GM12892 (cell line): ENCODE measurements at places on chromosomes 4 and X.
A peak's percentile ranks its signal among the peaks of the same experiment; 100 is the strongest.

DNA sequence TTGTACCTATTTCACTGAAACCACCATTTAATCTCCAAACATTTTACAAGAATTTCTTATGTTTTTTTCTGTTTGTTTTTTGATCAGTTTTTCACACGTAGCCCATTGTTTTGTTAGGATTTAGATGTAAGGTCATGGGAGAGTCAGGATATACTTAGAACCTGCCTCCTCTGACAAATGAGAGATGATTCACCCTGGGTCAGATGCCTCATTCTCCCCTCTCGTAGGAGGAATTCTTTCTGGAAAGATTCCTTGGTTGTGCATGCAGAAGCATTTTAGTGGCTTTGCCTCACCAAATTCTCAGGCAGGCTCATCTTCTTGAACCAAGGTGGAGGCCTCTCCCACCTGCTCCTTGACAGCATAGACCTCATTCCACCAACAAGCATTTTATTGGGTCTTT lies 599.3 kb downstream of the SPRY1 start:
- DNase-seq, result no peak

DNA sequence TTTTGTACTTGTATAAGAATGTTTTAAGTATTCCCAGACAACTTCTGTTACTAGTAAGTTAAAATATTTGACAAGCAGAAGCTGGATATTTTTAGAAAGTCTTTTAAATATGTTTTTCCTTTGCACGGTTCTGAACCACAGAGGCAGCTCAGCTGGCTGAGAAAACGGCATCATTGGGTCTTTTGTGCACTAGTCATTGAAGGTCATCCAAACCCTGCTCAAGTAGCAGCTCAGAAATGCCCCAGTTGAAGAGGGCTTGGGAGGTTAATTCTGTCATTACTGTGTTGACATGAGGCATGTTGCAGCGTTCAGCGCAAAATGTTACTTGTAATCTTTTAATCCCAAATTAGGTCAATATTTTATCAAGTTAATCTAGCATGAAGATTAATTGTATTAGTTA lies 383.7 kb upstream of the FAM241A start:
- DNase-seq, result no peak

DNA sequence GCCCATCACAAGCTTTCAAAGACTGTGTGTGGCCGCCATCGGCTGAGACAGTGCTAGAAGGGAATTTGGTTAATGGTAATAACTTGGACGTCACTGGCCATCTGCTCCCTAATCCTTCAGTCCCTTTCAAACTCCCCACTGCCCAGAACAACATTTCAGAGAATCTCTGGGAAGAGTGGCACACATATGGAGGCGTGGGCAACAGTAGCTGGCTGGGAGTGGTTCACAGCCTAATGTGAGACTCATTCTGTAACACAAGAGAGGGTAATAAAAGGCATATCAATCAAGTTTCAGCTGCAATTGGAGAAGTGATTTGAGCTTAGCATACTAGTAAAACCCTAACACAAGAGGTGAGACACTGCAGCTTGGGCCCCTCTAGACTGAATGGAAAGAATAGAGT lies 15.4 kb downstream of the SMIM10 start:
- no peak for DNase-seq

- peak; percentile 52 for DNase-seq
Observed at GRCh38 chrX:70454441-70455365, 10.1 kb downstream of the DLG3 start.

DNA sequence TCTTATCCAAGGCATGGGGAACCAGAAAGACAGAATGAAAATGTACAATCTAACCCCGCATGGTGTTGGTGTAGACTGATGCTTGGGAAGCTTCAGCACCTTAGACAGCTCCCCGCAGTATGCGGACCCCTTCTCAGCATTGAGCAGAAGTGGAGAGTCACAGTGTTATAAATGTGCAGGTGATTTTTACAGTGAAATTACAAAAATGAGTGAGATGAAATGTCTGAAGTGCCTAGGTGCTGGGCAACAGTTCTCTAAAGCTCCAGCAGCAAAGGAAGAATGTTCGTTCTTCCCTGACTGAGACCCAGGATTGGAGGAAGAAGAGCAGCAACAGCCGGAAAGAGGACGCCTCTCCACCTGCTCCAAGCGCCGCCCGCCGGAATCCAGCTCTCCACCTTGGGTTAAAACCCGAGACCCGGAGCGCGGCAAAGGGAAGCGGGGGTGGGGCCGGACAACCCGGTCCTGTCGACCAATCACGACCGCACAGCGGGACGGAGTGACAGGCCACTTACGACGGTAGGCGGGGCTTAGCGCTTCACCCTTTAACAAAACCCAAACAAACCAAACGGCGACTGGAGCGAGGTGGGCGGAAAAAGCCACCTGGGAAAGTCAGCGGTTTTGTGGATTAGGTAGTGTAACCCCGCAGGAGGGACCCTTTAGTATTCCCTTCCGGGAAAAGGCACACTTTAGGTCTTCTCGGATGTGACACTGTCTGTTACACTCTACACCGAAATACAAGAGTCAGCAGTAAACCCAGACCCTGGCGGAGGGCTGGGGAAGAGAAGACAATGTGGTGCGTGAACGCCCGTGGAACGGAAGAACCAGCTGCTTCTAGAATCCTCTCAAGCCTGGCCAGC lies at the start of gene GLRA3:
TSS of gene GLRA3 (minus strand) at position 403 of the 857 bp plus-strand sequence. CDS start 436 bp downstream, outside the sequence.
- no peak for DNase-seq

DNA sequence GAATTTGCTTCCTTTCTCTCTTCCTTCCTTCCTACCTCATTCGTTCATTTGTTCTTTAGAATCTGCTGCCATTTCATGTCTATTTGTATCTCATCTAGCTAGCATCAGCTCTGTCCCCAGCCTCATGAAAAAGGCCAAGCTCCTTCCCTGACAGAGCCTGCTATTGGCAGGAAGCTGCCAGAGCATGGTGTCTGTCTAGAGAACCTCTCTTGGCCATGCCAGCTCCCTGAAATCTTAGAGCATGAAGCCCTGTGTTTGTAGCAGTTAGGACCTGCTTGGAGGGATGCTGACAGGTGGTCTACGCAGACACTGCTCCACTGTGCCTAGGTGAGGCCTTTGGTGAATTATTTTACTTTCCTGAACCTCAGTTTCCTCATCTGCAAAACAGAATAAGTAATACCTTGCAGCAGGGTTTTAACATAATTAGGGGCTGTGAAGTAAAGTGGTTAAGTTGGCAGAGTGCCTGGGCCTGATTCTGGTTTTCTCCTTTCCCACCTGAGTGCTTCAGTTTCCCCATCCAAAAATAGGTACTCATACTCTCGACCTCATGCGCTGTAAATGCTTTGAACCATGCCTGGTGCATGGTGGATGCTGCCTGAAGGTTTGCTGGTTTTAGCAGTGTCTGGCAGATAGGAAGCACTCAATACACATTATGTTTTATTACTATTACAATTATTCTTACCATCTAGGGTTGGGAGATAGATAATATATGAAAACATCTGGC lies 4.7 kb downstream of the PTTG2 start:
- no peak for DNase-seq

DNA sequence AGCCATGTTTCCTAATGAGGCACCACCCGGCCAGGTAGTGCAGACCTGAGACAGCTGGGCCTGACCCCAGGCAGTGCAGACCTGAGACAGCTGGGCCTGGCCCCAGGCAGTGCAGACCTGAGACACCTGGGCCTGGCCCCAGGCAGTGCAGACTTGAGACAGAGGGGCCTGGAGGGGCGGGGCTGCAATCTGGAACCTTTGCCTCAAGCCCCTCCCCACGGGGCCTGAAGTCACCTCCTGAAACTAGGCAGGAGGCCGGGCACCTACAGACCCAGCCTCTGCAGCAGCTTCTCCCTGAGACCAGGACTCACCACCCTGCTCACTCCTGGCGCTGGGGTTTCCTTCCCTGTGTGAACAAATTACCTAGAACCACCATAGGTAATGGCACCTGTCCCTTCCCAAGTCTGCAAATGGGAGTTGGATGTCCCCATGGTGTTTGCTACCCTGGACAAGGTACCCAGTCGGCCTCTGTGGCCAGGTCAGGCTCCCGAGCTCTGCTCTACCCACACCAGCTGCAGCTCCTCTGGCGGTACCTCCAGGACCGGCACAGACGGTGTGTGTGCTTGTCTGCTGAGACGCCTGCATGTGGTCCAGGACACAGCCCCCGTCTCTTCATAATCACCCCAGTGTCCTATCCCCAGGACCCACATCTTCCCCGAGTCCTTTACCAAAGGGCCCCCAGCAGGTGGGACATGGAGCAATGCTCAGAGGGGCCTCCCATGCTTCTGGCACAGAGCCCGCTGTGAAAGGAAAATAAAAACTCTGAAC lies 53.1 kb upstream of the C4orf50 start:
- DNase-seq, result no peak

GRCh38 chr4:84944947-84945346 lies 21.5 kb downstream of the WDFY3 start:
- no peak for DNase-seq

GRCh38 chr4:56316011-56316650 lies 71.2 kb downstream of the AASDH start:
- DNase-seq, result no peak

DNA sequence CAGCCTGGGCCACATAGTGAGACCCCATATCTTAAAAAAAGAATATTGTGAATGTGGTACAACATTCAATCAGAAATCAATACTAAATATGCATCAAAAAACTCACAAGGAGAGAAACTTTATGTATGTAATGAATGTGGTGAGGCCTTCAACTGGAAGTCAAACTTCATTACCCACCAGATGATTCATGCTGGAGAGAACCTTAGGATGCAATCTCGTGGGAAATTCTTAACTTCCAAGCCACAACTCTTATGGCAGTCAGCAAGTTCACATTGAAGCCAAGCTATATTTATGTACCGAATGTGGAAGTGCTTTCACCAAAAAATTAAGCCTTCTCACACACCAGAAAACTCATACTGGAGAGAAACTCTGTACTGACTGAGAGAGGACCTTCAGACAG lies 84.5 kb upstream of the UXT start:
- no peak for DNase-seq

GRCh38 chrX:119692191-119693039 lies 553 bp downstream of the SEPTIN6 start:
- no peak for DNase-seq

DNA sequence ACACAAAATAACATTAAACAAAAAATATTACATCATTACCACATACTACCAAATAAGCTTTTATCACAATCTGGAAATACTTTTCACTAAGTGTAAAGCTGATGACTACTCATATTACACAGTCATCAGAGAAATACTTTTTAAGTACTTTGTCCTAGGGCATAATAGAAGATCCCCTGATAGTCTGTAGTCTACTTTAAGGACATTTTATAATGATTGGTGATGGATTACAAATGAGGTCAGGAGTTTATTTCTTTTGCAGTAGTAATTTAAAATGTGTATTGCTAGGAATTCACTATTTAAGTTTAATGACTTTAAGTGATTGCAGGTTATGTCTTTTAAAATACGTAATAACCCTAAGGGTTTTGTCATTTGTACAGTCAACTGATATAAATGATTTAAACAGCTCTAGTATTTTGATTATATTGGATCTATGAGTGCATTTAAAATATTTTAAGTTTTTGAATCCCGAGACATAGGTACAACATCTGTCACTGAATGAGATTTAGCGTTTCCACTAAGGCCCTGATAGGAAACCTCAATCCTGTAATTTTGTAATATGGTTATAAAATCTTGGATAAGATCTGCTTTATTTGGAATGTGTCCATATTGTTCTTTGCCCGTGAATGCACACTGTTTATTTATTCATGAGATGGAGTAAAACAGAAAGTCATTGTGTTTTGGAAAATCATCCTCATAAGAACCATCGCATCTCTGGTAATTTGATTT lies 189.5 kb downstream of the ARAP2 start:
- no peak for DNase-seq
